ENCODE measurements at places on chromosomes 6 and 20.

GRCh38 chr6:41457303-41457670 lies 88.9 kb upstream of the FOXP4 start:
- no peaks in the 10 kb centered on the region for H3K4me1 ChIP-seq
- H3K36me3 ChIP-seq, result no peaks in the 10 kb centered on the region
- peaks cover 6% of the 10 kb centered on the region for H3K27me3 ChIP-seq
- DNase-seq, result no peak
- no peak overlapping the region for H3K27ac ChIP-seq
- H3K4me3 ChIP-seq, result no peak overlapping the region

DNA sequence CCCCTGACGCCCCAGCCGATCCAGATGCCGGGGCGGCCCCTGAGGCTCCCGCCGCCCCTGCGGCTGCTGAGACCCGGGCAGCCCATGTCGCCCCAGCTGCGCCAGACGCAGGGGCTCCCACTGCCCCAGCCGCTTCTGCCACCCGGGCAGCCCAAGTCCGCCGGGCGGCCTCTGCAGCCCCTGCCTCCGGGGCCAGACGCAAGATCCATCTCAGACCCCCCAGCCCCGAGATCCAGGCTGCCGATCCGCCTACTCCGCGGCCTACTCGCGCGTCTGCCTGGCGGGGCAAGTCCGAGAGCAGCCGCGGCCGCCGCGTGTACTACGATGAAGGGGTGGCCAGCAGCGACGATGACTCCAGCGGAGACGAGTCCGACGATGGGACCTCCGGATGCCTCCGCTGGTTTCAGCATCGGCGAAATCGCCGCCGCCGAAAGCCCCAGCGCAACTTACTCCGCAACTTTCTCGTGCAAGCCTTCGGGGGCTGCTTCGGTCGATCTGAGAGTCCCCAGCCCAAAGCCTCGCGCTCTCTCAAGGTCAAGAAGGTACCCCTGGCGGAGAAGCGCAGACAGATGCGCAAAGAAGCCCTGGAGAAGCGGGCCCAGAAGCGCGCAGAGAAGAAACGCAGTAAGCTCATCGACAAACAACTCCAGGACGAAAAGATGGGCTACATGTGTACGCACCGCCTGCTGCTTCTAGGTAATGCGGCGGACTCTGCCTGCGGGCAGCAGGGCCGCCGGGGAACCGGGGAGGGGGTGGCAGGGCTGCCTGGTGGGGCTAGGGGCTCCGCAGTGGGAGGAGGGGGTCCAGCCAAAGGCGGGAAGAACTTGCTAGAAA lies 2.3 kb downstream of the GNAS start:
- peaks cover 1% of the 10 kb centered on the region for H3K4me1 ChIP-seq
- no peak overlapping the region for H3K4me3 ChIP-seq
- H3K36me3 ChIP-seq, result no peaks in the 10 kb centered on the region
- no peak overlapping the region for H3K27ac ChIP-seq

DNA sequence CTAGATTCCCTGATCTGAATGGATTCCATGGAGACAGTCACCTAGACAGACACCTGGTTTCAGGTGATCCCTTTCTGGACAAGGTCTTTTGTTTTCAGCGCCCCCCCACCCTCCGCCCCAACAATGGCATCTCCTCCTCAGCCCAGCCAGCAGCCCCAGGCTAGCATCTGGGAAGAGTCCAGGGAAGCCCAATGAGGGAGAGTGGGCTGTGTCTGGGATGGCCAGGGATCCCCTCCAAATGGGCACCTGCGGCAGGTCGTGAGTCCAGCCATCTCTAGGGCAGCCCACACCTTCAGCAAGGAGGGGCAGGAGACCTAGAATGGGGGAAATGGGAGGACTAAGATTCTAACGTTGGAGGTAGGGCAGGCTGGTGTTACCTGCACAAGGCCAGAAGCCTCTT lies 1.2 kb upstream of the SLC24A3 start:
- H3K27me3 ChIP-seq, result peaks cover 63% of the 10 kb centered on the region
- no peaks in the 10 kb centered on the region for H3K36me3 ChIP-seq
- no peak for DNase-seq
- H3K4me1 ChIP-seq, result no peaks in the 10 kb centered on the region

GRCh38 chr6:156976216-156977127 lies 199.3 kb downstream of the ARID1B start:
- no peak overlapping the region for H3K27ac ChIP-seq
- no peak overlapping the region for H3K4me3 ChIP-seq
- DNase-seq, result no peak

DNA sequence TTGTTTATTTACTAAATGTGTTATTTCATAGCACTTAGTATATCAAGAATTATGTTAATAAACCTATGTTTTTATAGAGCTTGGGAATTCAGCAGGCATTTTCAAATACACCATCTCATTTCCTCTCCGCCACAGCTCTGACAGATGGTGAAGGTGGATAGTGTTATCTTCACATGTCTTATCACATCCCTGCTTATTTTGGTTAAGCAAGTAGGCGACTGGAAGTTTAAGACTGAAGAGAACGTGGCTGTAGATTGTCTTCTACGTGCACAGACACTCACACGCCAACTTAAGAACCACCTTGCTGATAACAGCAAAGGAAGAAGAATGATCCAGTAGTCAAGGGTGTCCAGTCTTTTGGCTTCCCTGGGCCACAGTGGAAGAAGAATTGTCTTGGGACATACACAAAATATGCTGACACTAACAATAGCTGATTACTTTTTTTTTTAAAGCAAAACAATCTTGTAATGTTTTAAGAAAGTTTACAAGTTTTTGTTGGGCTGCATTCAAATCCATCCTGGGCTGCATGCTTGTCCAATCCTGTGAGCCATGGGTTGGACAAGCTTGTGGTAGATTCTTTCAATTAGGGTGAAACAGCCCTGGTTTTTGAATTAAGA lies 43.3 kb upstream of the SCGN start:
- no peak overlapping the region for H3K27ac ChIP-seq
- no peaks in the 10 kb centered on the region for H3K36me3 ChIP-seq
- no peaks in the 10 kb centered on the region for H3K4me1 ChIP-seq
- no peak for DNase-seq

- H3K27me3 ChIP-seq, result no peaks in the 10 kb centered on the region
- no peaks in the 10 kb centered on the region for H3K4me1 ChIP-seq
- H3K36me3 ChIP-seq, result no peaks in the 10 kb centered on the region
- DNase-seq, result no peak
These were observed 47.6 kb upstream of the NOTCH4 start for GRCh38 chr6:32271429-32271828.

- no peaks in the 10 kb centered on the region for H3K27me3 ChIP-seq
- no peak overlapping the region for H3K27ac ChIP-seq
- no peaks in the 10 kb centered on the region for H3K4me1 ChIP-seq
- no peak for DNase-seq
- H3K4me3 ChIP-seq, result no peak overlapping the region
These were observed 420.9 kb upstream of the FLRT3 start for GRCh38 chr20:14758356-14758755.

DNA sequence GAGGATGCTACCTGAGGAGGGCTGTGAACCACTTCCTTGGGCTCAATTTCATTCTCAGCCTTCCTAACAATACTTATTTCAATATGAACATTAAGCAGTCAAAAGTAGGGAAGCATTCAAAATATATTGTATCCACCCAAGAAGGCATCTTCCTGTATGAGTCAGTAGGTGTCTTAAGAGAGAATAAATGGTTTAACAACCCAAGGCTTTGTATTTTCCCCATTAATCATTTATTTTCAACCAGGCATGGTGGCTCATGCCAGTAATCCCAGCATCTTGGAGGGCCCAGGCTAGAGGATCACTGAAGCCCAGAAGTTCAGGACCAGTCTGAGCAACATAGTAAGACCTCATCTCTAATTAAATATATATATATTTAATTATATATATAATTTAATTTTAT lies 74.5 kb upstream of the MARCKS start:
- no peak overlapping the region for H3K27ac ChIP-seq
- no peaks in the 10 kb centered on the region for H3K36me3 ChIP-seq
- DNase-seq, result no peak
- no peaks in the 10 kb centered on the region for H3K4me1 ChIP-seq
- no peaks in the 10 kb centered on the region for H3K27me3 ChIP-seq

GRCh38 chr6:16840291-16840690 lies 79.0 kb upstream of the ATXN1 start:
- no peaks in the 10 kb centered on the region for H3K36me3 ChIP-seq
- H3K4me3 ChIP-seq, result no peak overlapping the region
- H3K4me1 ChIP-seq, result peaks cover 15% of the 10 kb centered on the region
- DNase-seq, result no peak
- no peaks in the 10 kb centered on the region for H3K27me3 ChIP-seq

DNA sequence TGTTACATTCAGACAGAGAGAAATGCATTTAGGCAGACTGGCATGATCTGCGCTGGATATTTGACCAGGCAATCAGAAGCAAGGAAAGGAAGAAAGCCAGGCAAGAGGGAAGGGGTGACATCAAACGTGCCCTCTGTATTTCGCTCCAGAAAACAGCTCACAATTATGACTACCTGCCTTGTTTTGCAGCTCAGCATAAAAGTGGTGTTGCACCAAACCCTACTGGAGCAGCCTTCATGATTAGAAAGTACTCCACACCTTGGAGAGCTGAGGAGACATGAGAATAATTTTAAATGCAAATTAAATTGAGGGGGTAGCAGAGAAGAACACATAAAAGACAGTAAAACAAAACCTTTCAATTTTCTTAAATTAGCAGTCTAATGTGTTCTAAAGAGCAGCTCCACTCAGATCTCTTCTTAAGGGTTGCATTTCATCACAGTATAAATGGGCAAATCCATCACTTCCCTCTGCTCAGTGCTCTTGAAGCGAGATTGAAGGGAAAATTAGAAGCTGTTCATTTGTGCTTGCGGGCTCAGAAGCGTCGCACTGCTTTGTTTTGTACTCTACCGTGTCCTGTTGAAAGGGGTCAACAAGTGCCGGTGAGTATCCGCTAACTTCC lies at the start of gene PHACTR1:
Gene PHACTR1, plus strand, starts transcription at position 470 of the 619 bp plus-strand sequence.
- DNase-seq, result no peak
- no peak within 1 kb of the TSS for H3K27ac ChIP-seq
- H3K4me1 ChIP-seq, result peaks cover 4% of the 10 kb centered on the region
- H3K27me3 ChIP-seq, result peaks cover 33% of the 10 kb centered on the region
- no peak within 1 kb of the TSS for H3K4me3 ChIP-seq
- H3K36me3 ChIP-seq, result no peaks in the 10 kb centered on the region

DNA sequence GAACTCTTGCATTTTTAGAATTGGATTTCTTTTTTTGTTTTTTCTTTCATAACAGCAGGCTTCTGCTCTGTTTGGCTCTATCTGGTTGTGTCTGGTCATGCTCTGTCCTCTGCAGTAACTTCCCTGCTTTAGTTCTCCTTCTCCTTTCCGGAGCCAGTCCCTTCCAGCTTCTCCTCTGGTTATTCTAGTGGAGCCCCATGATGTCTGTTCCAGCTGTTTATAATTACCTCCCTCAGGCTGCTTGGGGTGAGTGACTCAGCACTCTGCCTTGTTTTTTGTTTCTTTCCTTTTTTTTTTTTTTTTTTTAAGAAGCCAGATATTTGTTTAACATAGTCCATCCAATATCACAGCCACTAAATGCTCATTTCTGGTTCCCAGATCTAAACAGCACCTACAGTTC lies 409.6 kb downstream of the MAFB start:
- H3K4me3 ChIP-seq, result no peak overlapping the region
- no peaks in the 10 kb centered on the region for H3K36me3 ChIP-seq
- H3K4me1 ChIP-seq, result peaks cover 22% of the 10 kb centered on the region
- H3K27ac ChIP-seq, result no peak overlapping the region
- DNase-seq, result no peak

GRCh38 chr20:64107736-64108457 lies 532 bp upstream of the NPBWR2 start:
- H3K27me3 ChIP-seq, result peaks cover 17% of the 10 kb centered on the region
- H3K4me3 ChIP-seq, result no peak overlapping the region
- H3K27ac ChIP-seq, result no peak overlapping the region
- no peaks in the 10 kb centered on the region for H3K36me3 ChIP-seq
- no peaks in the 10 kb centered on the region for H3K4me1 ChIP-seq

- DNase-seq, result no peak
- no peaks in the 10 kb centered on the region for H3K27me3 ChIP-seq
- H3K4me3 ChIP-seq, result no peak overlapping the region
- no peak overlapping the region for H3K27ac ChIP-seq
- H3K4me1 ChIP-seq, result peaks cover 1% of the 10 kb centered on the region
- peaks cover 4% of the 10 kb centered on the region for H3K36me3 ChIP-seq
These were observed 7.9 kb upstream of the MAPRE1 start for GRCh38 chr20:32811886-32812285.

- no peaks in the 10 kb centered on the region for H3K36me3 ChIP-seq
- peak overlapping the region; percentile 68 for H3K27ac ChIP-seq
- H3K4me1 ChIP-seq, result peaks cover 25% of the 10 kb centered on the region
- H3K4me3 ChIP-seq, result no peak overlapping the region
These were observed 237.0 kb upstream of the TAB2 start for GRCh38 chr6:149080511-149080910.

- peaks cover 20% of the 10 kb centered on the region for H3K4me1 ChIP-seq
- DNase-seq, result no peak
- H3K27me3 ChIP-seq, result no peaks in the 10 kb centered on the region
- H3K27ac ChIP-seq, result peak overlapping the region; percentile 31
These were observed 54.4 kb downstream of the GNAS start for GRCh38 chr20:58906894-58907293.

- H3K4me1 ChIP-seq, result no peaks in the 10 kb centered on the region
- H3K27ac ChIP-seq, result no peak overlapping the region
- DNase-seq, result no peak
- no peaks in the 10 kb centered on the region for H3K27me3 ChIP-seq
- no peaks in the 10 kb centered on the region for H3K36me3 ChIP-seq
- H3K4me3 ChIP-seq, result no peak overlapping the region
These were observed 393.7 kb downstream of the UTRN start for GRCh38 chr6:144678844-144679243.

GRCh38 chr6:74161380-74161779 lies 465.4 kb downstream of the CD109 start:
- H3K4me1 ChIP-seq, result no peaks in the 10 kb centered on the region
- no peak overlapping the region for H3K27ac ChIP-seq
- DNase-seq, result no peak
- no peaks in the 10 kb centered on the region for H3K36me3 ChIP-seq
- no peaks in the 10 kb centered on the region for H3K27me3 ChIP-seq

DNA sequence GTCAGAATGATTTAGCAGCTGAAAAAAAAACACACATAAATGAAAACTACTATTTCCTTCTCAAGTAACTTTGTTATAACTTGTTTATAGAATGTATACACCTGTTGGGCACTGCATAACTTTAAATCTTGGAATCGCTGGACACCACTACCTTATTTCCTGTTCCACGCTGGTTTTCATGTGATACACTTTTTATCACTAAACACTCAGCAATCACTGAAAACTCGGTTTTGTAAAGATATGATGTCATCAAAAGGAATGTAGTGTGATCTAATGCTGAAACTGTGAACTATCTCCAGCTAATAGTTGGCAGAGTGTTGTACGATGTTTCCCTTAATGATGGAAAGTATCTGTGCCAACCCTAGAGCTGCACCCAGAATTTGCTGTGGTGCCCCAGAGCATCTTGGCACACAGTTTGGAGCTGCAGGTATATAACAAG lies 127.9 kb downstream of the BACH2 start:
- H3K27me3 ChIP-seq, result no peaks in the 10 kb centered on the region
- H3K36me3 ChIP-seq, result no peaks in the 10 kb centered on the region
- H3K27ac ChIP-seq, result peak overlapping the region; percentile 8
- no peak for DNase-seq
- peaks cover 11% of the 10 kb centered on the region for H3K4me1 ChIP-seq

DNA sequence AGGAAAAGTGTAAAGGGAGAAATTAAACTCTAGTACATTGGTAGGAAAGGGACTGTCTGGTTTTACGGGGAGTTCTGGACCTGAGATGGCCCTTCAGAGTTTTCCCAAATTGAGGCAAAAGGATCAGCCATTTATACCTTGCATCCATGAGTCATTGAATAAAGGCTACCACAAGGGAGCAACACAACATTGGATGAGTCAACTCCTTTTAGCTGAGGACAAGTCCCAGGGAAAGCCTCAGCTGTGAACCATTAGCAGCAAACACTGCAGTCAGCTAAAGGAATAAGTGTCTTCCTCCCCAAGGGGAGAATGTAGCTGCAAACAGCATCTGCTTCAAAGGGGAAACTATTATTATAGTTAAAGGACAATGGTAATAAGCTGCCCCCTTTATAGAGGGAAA lies 468.7 kb upstream of the ID4 start:
- DNase-seq, result no peak
- no peak overlapping the region for H3K4me3 ChIP-seq
- no peaks in the 10 kb centered on the region for H3K27me3 ChIP-seq
- H3K27ac ChIP-seq, result no peak overlapping the region
- no peaks in the 10 kb centered on the region for H3K36me3 ChIP-seq
